ENCODE measurements at places on chromosomes 1 and 21.

GRCh38 chr1:211788626-211789025 lies 41.9 kb downstream of the LPGAT1 start:
- DNase-seq, result no peak

- DNase-seq, result no peak
Measured at GRCh38 chr1:184021728-184022127, 15.8 kb downstream of the COLGALT2 start.

GRCh38 chr1:65075123-65075976 lies 72.7 kb upstream of the AK4 start:
- peak; percentile 62 for DNase-seq

GRCh38 chr1:37553927-37554808 lies at the start of gene SNIP1:
TSS of gene SNIP1 (minus strand) at chr1:37554293. CDS start at chr1:37554229, 64 bp downstream.
- DNase-seq, result peak; percentile 94

GRCh38 chr1:206911064-206911663 lies 10.6 kb downstream of the FCMR start:
- DNase-seq, result no peak

GRCh38 chr1:22922640-22923039 lies 50.0 kb downstream of the LACTBL1 start:
- no peak for DNase-seq

GRCh38 chr1:41726899-41727748 lies 191.6 kb downstream of the HIVEP3 start:
- no peak for DNase-seq

DNA sequence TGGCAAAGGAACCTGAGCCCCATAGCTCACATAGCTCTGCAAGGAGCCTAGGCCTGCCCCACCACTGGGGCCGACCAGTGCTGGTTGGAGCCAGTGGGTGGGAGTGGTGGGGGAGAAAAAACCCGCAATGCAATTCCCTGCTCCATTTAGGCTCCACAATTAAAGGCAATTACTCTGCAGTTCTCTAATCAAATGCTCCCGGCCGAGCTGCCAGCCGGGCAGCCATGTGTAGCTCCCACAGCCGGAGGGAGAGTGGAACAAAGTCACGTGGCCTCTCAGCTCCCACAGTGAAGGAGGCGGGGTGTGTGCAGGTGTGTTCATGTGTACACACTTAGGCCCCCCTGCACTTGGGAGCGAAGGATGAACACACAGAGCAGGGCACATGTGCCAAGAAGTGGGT lies 81.6 kb downstream of the KIRREL1 start:
- no peak for DNase-seq

Measured in ELF-1 (cell line).